ENCODE measurements at places on chromosomes 2 and 18.

DNA sequence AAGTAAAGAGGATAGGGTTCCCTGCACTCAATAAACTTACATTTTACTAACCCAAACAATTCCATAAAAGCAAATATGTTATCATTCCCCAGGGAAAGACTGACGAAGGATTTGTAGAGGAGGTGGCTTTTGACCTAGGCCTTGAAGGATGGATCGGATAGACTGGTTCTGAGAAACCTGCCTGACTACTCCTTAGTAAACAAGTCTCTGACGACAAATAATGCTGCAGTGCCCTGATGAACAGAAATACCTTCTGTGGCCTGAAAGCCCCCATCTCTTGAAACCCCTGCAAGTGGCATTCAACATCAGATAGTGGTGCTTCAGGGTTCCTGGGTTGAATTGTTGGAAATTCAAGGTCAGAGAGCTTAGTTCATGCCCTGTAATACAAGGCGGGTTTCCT is 19.2 kb downstream of the PRKCE start:
- DNase-seq: no peak

- peak; percentile 53 for DNase-seq
These were observed 756 bp upstream of the NAGK start for GRCh38 chr2:71067567-71068217.

DNA sequence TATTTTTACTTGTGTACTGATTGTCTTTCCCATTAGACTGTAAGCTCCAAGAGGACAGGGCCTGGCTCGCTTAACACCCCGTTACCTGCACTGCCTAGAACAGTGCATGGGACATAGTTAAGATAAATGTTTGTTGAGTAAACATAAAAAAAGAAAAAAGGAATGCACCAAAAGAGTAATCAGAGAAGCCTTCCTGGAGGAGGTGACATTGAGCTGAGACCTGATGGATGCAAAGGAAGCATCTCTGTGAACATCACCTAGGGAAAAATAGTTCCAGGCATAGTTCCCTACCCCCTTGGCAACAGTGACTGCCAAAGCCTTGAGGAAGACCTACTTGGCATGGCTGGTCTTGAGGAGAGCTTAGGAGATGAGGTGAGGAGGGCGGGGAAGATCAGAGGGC is 924 bp upstream of the TFCP2L1 start:
- DNase-seq: no peak

DNA sequence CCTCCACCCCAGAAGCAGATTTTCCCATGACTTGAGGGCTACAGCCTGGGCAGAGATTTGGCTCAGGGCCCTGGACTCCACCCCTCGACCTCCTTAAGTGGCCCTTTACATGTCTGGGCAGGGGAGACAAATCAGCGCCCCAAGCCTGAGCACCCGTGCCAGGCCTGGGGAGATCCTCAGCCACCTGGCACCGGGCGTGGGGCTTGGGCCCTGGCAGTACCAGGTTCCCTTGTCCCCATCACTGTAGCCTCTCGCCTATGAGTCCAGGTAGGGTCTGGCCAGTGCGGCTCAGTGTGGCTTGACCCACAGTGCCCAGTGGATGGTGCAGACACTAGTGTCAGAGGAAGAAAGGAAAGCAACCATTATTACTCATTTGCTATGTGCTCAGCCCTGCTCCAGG is 22.0 kb upstream of the DNMT3A start:
- DNase-seq: no peak

- DNase-seq: peak; percentile 5
These were observed 50.6 kb upstream of the GPC1 start for GRCh38 chr2:240384711-240385450.

GRCh38 chr2:10493075-10493633 is 45.0 kb upstream of the ODC1 start:
- DNase-seq: no peak

- DNase-seq: no peak
These were observed 56.5 kb downstream of the KCNE4 start for GRCh38 chr2:223108351-223109050.

DNA sequence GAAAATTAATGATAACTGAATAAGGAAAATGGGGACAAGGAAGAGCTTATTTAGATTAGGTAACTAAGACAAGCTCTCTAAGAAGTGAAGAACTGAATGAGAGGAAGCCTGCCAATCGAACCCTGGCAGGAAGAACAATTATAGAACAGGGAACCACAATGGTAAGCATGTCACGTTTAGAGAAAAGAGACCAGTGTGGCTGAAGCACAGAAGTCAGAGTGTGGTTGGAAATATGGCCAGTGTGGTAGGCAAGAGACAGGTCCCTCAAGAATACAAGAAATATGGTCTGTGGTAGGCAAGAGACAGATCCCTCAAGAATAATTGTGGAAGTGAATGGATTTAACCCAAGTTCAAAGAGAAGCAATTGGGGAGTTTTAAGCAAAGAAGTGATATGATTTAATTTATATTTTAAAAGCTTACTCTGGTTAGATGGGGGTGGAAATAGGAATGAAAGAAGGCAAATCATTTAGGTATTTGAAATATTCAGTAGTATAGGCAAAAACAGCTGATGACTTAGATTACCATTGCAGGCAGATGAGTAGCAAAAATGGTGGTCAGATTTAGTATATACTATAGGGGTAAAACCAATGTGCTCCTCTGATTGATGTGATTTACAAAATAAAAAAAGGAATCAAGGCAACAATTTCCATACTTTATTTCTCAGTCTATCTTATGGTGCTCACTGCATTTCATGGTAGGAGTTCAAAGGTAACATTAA is 38.8 kb upstream of the ERMN start:
- DNase-seq: peak; percentile 37

DNA sequence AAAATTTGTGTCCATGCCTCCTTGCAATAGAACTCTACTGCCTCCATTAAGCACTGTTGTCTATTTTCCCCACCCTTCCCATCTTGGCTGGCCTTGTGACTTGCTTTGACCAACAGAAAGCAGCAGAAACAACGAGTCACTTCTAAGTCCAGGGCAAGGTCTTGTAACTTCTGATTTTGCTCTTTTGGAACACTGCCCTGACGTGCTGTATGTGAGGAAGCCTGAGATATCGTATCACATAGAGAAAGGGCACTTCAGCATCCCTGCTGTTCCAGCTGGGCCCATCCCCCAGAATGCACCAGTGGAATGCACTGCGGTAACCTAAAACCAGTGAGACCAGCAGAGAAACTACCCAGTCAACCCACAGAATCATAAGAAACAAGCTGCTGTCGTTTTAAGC is 28.1 kb downstream of the NCKAP1 start:
- DNase-seq: peak; percentile 2

DNA sequence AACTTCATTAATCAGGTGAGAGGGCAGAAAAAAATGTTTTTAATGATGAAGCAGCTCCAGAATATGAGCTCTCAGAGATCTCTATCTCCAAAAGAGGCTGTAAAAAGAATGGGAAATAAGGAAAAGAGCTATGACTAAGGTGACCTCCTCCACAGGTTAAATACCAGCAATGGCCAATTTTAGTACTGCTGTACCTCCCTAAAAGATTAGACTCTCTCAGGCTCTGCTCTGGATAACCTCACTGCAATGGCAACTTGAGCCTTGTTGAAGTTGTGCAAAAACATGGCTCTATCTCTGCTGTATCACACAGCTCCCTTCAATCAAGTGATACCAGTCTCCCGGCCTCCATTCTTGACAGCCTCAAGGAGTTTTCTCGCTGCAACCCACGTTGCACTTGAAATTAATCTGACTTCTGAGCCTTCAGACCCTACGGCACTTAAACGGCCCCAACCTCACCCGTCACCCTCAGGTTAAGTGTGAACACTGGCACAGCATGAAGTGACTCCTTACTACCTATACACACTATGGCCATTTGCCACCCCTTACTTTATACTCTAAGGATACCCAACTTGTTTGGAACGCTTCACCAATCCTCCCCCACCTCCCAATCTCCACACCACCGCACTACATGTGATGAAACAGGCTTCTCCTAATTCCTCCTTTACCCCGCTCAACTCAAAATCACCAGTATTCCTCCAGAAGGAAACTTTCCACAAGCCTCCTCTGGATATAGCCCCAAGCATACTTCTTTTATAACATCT is 36.3 kb downstream of the SMAD2 start:
- DNase-seq: no peak

DNA sequence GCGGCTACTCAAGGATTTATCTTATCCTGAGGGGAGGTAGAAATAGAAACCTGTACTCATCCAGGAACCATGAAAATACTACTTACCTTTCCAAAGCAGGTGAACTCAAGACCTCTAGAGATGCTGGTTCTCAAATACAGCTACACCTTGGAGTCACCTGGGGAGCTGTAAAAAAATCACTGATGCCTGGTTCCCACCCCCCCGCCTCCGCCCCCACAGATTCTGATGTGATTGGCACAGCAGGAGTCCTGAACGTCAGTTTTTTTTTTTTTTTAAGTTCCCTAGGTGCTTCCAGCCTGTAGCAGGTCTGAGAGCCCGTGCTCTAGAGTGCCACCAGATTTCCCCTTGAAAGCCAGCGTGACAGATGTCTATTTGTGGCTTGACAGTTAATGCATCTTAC is 113.6 kb downstream of the MRO start:
- no peak for DNase-seq

- peak; percentile 71 for DNase-seq
These were observed 1.1 kb upstream of the TET3 start for GRCh38 chr2:73983322-73984202.

GRCh38 chr2:116754381-116755101 is 1060.0 kb upstream of the DDX18 start:
- DNase-seq: no peak

DNA sequence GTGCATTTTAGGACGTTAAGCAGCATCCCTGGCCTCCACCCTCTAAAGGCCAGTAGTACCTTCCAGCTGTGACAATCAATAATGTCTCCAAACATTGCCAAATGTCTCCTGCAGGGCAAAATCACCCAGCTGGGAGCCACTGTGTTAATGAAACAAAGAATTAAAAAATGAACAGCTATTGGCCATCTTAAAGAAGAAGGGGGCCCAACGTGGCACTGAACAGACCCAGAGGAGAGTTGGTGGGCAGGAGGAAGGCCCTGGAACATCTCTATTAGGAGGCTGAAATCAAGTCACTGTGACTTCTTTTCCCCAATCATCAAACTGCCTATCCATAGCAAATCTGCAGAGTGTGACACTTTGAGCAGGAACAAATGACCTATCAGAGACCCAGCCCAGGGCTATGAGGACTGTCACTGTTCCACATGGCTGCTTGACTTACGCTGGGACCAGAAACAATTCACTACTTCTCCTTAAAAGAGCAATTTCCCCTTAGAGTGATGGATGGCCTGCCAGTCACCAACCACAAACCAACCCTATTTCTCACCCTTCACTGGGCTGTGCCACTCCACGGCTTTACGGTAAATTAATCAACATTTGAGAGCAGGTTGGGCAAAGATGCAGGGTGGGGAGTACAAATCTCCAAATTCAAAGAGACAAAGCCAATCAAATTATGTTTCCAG is 35.2 kb upstream of the TEX51 start:
- DNase-seq: peak; percentile 35

GRCh38 chr2:217683106-217683870 is 319.5 kb downstream of the TNS1 start:
- DNase-seq: no peak

DNA sequence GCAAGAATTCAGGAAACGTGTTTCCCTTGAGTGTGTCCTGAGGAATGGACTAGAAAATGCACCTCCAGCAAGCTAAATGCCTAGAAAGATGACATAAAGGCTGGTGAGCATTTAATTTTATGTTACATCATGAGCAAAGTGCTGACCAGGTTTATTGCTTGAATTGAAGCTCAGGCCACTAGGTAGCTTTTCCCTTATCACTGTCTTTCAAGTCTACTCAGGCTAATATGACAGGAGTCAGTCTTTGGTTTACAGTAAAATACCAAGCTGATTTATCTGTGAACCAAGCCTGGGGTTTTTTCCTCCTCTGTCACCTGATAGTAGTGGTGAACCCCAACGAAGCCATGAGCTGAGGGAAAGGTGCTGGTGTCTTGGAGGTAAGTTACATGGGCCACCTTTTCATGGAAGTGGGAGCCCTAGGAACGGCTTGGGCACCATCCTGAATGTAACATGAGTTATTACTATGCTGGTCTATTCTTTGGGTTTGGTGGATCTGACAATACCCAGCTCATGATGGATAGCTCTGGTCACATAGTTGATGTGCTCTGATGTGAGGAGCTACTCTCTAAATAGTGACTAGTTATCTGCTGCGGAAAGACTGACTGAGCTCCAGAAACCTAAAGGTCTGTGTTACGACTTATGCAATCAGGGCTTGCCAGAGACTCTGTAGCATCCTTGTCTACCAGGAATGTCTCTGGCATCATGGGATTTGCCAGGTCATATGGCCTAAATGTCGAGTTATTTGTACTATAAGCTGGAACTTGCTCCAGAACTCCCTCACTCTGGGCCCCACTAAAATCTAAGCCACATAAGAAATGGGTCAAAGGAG is 39.8 kb downstream of the NUP35 start:
- no peak for DNase-seq

- DNase-seq: no peak
These were observed 15.7 kb upstream of the PLA2R1 start for GRCh38 chr2:160077912-160078810.

GRCh38 chr18:76431437-76432273 is 63.4 kb downstream of the ZNF516 start:
- DNase-seq: no peak

DNA sequence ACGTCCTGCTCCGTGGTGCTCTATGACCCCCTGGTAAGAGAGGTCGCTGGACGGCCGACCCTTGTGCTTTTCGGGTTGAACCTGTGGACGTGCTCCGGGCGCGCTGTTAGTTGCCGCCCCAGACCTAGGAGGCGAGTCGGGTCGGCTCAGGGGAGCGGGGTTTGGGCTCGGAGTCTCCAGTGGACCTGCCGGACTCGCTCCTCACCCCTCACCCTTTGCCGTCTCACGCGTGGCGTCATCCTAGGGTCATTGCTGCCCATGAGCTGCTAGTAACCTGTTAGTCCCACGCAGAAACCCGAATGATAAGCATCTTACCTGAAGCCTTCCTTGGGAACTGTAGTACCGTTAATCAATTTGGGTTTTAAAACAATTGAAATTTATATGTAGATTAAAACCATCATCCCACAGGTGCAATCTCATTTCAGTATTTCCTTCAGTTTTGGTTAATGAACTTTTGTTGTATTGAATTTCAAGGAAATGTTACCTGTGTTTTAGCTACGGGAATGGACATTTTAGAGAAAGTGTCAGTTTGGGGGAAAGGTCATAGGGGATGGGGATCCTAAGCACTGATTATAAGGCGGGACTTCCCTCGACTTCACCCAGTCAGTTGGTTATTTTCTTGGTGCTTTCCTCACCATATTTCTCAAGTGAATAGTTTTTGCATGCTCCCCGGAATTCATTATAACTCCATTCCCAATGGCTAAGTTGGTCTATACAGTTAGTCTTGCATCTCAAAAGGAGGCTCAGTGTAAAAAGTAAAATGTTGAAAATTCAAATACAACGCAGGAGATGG is 536 bp downstream of the ELP2 start:
- DNase-seq: peak; percentile 27

- DNase-seq: no peak
These were observed 64.6 kb upstream of the SH3BP4 start for GRCh38 chr2:234887195-234887594.

Measured in hematopoietic multipotent progenitor cell treated with erythropoietin and hydrocortisone succinate and interleukin-3 and kit ligand, for 4 days (in vitro differentiated cells).